Inflammatory macrophage treated with lipopolysaccharide for 4 hours (primary cell): ENCODE measurements at places on chromosomes 11 and 22.

- no peak for DNase-seq
Measured at GRCh38 chr22:45896153-45896951, 80.6 kb downstream of the WNT7B start.

DNA sequence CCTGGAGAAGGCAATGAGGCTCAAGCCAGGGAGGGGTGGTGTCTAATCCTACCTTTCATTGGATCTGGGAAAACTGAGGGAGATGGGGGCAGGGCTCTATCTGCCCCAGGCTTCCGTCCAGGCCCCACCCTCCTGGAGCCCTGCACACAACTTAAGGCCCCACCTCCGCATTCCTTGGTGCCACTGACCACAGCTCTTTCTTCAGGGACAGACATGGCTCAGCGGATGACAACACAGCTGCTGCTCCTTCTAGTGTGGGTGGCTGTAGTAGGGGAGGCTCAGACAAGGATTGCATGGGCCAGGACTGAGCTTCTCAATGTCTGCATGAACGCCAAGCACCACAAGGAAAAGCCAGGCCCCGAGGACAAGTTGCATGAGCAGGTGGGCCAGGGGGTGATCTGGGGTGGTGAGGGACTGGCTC is at the start of gene FOLR1:
TSS of gene FOLR1 (plus strand) at position 180 of the 421 bp plus-strand sequence. CDS start at position 214, 34 bp downstream.
- DNase-seq = peak; percentile 61

DNA sequence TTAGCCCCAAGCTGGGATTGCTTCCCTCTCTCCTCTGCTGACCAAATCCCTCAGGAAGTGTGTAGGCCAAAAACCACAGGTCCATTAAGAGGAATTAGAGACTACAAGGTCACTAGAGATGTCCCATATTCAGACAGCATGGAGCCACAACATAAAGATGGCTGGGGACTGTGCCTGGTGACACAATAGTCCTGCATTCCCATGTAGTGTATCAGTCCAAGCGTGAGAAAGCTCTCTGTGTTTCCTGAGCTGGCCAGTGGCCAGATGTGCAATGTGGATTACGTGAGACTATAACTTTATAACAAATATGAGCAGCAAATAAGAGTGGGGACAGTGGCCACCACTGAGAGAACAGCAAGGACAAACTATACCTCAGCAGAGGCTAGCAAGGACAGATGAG is 7.6 kb upstream of the MS4A10 start:
- no peak for DNase-seq

DNA sequence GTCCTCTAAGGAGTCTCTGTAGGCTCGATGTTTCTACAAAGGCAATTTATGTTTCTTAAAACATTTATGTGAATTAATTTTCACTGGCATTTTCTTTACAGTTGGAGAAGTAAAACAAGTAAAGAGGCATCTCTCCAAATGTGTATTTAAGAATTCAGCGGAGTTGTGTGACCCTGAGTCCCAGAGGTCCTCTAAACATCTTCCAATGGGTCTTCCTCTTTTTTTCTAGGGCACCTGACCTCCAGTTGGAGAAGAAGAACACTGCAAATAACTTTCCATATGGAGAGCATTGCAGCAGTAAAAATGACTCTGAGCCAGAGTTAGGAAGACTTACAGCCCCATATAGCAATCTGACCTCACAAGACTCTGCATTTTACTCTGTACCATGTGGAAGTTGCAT is 480.5 kb upstream of the RAG2 start:
- DNase-seq = no peak

DNA sequence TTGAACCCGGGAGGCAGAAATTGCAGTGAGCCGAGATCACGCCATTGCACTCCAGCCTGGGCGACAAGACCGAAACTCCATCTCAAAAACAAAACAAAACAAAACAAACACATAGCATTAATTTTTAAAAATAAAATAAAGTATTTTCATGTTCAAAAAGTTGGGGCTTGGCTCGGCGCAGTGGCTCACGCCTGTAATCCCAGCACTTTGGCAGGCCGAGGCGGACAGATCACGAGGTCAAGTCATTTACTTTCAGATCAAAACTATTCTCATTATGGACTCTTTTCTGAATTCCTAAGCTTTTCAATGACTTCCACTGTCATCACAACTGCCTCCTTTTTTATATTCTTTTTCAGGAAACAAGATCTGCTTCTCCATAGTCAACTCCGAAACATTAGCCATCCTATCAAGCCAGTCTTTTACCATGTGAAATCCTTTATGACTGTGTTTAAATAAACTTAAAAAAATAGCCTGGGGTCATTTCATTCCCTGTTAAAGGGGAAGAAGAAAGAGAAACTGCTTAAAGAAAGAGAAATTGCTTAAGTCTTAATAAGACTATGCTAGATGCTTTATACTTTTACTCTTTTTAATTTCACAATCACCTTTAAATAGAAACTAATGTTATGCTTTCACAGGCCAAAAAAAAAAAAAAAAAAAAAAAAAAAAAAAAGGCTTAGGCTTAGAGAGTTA is 13.1 kb upstream of the CHRNA10 start:
- peak; percentile 81 for DNase-seq

- DNase-seq = peak; percentile 86
Measured at GRCh38 chr22:39300186-39300830, 19.1 kb downstream of the RPL3 start.

DNA sequence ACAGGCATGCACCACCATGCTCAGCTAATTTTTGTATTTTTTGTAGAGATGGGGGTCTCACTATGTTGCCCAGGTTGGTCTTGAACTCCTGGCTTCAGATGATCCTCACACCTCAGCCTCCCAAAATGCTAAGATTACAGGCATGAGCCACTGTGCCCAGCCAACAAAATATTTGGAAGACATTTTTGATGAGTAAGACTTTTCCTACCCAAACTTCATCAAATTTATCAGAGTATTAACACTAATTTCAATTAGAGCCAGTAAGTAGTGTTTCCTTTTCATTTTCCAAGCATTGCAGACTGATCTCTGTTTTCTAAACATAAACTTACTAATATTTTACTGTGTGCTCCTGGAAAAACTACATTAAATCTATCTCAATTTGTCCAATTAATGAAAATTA is 1.4 kb upstream of the CRTAM start:
- DNase-seq = no peak

GRCh38 chr11:1335811-1336761 is 26.7 kb upstream of the TOLLIP start:
- peak; percentile 95 for DNase-seq

- peak; percentile 38 for DNase-seq
Measured at GRCh38 chr11:93921695-93922468, 71.5 kb upstream of the VSTM5 start.

DNA sequence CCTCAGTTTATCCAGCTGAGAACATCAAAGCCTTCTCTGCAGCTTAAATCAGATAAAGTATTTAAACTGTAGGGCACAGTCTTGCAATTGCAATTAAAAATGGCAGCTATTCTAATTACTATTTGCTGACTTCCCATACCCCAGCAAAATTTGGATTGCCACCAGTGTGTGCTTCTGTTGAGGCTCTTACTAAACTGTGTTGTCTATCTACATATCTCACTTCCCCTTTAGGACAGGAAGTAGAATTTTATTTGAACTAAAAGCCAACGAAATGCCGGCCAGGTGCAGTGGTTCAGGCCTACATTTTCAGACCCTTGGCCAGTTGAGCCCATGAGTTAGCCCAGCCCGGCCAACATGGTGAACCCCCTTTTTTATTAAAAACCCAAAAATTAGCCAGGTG is 7.1 kb downstream of the SAA4 start:
- no peak for DNase-seq

DNA sequence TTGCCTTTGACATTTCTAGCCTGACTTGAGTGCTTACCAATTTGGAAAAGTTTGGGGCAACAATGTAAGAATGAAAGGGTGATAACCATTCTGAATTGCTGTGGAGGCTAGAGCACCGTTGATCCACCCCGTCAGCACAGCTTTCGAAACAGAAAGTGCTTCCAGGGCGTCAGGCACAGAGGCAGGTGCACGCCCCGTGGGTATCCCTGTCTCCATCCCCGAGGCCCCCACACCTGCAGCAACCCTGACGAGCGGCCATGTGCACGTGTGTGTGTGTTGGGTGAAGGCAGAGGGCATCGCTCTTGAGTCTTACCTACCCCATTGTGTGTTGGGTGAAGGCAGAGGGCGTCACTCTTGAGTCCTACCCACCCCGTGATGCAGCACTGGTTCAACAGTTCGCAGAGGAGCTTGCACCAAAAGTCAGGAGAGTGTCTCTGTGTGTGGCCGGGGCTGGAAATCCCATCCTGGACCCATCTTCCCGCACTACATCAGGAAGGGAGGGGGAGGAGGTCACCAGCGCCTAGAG is 404.5 kb downstream of the BRD1 start:
- DNase-seq = no peak

- no peak for DNase-seq
Measured at GRCh38 chr11:95545116-95545875, 244.3 kb downstream of the FAM76B start.

DNA sequence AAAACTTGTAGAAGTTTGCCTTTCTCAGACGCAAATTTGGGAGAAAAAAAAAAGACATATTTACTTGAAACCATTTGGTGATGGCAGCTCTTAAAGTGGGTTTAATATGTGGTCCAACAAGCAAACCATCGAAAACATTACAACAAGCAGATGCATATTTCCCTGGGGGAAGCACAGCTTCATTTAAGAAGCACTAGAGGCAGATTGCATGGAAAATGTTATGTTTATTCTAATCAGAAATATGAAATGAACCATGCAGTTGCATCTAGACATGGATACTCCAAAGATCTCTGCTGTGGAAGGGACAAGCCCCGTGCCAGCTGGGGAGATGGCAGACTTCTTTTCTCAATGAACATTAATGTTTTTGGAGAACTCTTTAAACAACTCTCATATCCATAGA is 57.4 kb upstream of the PARVA start:
- DNase-seq = no peak

DNA sequence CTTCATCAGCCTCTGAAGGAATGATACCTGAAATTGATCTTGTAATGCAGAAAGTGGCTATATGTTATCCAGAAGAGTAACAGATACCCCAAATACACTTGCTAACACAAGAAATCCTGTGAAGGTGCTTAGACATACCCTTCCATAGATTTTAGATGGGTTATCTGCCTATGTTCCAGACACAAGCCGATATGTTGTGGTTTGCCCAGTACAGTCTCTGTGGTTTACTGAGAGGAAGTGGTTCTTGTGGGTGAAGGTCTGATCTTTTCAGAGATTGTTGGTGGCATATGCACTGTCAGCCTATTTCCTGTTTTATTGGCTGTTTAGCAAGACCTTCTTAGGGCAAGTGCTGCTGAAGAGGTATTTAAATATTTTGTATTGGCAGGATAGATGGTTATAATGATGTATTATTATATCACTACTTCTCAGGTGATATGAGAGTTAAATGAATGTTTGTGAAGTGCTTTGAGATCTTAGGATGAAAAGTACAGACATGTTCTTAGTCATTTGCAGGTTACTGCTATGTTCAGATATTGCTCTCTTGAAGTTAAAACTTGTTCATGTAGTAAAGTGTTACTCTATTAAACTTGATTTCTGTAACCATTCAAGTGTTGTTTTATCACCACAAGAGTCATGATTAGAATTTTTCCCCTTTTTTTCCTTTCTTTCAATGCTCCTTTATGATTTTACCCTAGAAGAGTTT is 8.2 kb downstream of the ARHGEF12 start:
- DNase-seq = peak; percentile 73
